Hematopoietic multipotent progenitor cell treated with erythropoietin and hydrocortisone succinate and interleukin-3 and kit ligand, for 8 days (in vitro differentiated cells): ENCODE measurements at places on chromosomes 2 and 18.

DNA sequence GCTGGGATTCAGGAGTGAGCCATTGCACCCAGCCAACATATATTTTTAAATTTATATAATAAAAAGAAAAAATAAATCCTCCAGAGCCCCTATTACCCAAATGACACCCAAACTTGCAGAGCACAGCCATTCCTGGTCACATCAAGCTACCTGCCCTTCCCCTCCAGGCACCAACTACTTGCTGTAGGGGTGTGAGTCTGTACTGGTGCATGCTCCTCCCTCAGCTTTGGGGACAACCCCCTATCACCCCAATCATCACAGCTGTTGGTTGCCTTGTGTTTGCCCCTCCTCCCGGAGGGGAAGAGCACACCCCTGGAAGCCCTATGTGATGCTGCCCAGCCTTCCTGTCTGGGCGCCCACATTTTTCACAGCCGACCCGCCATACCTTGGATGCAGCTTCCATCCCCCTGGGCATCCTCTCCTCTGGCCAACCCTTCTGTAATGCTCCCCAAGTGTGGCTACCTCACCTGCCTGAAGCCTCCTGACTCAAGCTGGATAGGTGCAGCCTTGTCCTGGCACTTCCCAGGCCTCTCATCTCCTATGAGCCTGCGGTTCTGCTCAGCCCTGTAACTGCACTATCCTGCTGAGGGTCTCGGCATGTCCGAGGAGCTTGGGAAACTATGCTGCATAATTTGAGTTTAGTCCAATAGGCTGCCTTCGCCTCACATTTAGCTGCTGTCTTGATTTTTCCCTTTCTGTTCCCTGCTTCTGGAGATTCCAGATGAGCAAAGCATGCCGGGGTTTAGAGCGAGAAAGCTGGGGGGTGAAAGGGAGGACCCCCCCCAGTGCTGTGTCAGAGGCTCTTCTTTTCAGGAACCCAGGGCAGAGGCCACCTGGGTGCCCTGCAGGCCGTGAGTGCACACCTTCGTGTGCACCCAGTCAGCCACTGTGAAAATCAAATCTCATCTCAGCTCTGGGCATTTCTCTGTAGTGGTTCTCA, 27.2 kb downstream of the CHST10 start:
- DNase-seq = peak; percentile 8

GRCh38 chr2:236252602-236253001, 11.6 kb downstream of the ASB18 start:
- DNase-seq = no peak

DNA sequence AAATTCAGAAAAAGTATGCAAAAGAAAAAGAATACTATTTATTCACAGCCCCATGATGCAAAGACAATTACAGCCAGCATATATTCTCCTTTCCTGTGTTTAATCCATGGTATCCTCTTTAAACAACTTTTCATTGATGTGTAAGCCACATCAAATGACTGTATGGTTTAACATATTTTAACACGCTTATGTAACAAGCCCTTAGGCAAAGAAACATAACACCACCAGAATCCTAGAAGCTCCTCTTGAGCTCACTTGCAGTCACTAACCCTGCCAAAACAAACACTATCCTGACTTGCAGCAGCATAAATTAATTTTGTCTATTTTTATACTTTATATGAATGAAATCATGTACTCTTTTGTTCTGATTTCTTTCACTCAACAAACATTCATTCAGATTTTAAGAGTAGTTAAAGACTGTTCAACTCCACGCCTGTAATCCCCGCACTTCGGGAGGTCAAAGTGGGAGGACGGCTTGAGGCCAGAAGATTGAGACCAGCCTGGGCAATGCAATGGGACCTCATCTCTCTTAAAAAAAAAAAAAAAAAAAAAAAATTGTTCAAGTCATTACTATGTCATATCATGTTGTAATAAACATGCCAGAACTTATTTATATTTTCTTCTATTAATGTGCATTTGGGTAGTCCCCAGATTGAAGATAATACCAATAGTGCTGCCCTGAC, 226.3 kb downstream of the NBAS start:
- no peak for DNase-seq

DNA sequence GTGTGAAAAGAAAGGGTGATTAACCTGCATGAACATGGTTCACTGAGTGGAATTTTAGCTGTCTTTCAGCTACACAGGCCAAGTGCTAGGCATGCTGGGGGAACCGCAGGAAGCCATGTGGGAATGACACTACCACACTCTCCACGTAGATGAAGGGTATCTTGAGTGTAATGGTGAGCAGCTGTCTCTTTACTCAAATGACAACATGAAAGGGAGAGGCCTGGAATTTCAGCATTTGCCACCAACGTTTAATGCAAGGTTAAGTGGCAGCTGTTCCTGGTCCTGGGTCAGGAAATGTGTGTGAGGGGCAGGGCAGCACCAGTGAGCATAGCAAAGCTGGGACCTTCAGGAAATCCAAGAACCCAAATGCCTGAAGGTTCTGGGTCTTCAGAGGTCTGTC, 588.4 kb downstream of the SLC4A3 start:
- DNase-seq = no peak

GRCh38 chr2:171293661-171294060, 133.0 kb upstream of the TLK1 start:
- DNase-seq = no peak

GRCh38 chr2:202267495-202267894, 1.9 kb downstream of the NOP58 start:
- peak; percentile 29 for DNase-seq

DNA sequence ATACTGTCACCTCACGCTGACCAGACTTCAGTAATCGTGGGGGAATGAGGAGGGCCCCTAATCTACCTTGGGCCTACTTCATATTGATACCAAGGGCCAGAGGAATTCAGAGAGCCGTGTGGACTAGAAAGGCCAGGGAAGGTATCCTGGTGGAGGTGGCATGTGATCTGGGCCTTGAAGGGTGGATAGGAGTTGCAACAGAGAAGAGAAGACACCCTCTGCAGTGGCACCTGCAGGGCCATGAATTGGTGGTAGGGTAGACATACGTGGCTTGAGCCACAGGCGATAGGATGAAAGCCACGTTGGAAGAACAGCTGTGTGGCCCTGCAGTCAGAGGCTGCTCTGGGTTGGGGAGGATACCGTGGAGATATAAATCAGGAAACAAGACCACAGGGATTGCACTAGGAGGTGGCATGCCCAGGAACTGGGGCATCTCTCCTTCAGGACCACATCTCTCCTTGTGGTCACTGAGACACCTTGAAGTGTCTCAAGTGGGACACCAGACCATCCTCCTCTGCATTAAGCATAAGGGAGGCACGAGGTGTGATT, 141.4 kb downstream of the CYP26B1 start:
- no peak for DNase-seq

- DNase-seq = no peak
Measured at GRCh38 chr2:201072201-201072530, 365 bp downstream of the NDUFB3 start.

DNA sequence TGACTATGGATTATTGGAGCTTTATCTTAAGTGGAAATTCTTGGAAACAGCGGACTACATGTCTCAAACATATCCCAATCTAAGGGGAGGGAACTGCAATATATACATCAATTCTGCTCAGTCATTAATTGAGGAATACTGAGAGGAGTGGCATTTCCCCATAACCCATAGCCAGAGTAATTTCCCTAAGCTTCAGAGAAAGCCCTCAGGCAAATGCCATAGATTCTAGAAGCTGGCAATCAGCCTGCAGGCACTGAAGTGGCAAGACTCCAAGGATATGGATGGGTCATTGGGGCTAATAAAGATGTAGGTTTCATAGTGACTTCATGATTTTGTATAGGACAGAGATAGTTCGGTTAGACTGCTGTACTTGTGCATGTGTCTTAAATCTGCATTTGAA, 1960.5 kb upstream of the PIK3C3 start:
- DNase-seq = no peak

DNA sequence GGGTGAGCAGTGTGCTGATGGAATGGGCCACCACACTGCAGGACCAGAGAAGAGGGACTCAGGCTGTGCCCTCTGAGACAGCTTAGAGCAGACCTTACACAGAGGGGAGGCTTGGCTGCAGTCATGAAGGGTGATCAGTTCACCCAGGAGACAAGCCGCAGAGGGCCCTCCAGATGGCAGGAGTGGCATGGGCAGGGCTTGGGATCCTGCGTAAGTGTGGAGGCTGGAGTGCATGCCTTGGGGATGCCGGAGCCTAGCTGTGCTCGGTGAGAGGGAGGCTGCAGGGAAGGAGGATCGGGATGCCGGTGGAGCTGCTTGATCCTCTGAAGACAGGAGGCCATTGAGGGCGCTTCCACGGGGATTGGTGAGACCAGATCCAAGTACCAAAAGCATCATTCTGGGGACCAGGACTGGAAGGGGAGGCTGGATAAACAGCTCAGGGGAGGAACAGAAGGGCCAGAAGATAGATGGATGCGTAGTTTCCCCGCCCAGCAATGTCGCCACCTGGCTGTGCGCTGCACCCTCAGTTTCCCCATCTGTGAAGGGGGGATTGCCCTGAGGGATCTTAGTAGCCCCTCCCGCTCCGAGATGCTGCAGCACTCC, 163.4 kb downstream of the INHBB start:
- no peak for DNase-seq

DNA sequence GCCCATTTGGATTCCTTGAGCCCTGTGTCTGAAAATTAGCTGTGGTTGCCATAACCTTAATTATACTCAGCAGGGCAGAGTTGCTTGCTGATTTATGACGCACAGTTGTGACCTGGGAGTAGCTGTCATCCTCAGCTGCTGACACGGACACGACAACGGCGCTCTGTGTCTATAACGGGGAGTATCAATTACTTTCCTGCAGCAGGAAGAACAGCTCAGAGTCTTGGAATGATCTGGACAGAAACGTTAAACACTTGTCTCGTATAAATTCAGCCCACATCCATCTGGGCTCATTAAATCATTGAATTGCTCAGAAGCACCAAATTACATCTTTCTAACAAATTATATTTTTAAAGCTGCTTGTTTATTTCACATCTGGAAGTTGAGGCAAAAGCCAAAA, 116.3 kb downstream of the SEPTIN10 start:
- no peak for DNase-seq

DNA sequence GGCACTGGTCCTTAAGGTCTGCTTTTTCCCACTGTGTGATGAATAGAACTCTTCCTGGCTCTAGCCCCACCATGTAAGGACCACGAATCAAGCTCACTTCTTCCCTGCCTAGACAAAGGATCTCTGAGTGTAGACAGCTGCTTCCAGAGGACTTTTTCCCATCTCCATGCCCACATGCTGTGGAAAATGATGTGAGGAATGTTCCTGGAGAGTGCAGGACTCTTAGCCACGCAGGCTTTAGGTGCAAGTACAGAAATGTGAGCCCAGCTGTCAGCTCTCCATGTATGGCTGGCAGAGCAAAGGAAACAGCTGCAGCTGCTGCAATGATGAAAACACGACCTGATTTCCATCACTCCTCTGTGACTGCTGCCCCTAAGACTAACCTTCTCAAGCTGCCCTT, 35.5 kb downstream of the NXPH2 start:
- no peak for DNase-seq

- DNase-seq = no peak
Measured at GRCh38 chr2:152078662-152079061, 20.2 kb downstream of the CACNB4 start.

GRCh38 chr2:213152065-213152794, 818 bp upstream of the IKZF2 start:
- peak; percentile 29 for DNase-seq

- DNase-seq = no peak
Measured at GRCh38 chr2:72747344-72747743, 78.5 kb downstream of the EXOC6B start.

DNA sequence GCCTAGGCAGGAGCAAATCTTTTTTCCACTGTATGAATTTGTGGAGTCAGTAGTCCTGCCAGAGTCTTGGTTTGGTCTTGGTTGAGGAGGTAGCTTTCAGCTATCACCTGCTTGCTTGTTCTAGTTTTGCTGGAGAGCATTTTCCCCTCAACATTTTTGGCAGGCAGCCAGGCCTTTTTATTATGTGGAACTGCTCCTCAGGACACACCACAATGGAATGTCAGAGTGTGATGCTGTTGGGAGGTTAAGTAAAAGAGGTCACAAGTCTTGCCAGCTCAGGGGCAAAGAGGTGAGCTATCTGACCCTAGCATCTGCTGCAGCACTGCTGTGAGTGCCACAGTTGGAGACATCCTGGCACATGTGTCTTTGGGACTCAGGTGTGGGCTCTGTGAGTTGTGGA, 258.0 kb downstream of the CNTNAP5 start:
- DNase-seq = no peak
